ENCODE measurements at places on chromosomes 3 and 15. TPM values are rescaled to one million over a fixed set of nuclear protein-coding genes. Genes with fewer than 3 reads are reported as not detected.

DNA sequence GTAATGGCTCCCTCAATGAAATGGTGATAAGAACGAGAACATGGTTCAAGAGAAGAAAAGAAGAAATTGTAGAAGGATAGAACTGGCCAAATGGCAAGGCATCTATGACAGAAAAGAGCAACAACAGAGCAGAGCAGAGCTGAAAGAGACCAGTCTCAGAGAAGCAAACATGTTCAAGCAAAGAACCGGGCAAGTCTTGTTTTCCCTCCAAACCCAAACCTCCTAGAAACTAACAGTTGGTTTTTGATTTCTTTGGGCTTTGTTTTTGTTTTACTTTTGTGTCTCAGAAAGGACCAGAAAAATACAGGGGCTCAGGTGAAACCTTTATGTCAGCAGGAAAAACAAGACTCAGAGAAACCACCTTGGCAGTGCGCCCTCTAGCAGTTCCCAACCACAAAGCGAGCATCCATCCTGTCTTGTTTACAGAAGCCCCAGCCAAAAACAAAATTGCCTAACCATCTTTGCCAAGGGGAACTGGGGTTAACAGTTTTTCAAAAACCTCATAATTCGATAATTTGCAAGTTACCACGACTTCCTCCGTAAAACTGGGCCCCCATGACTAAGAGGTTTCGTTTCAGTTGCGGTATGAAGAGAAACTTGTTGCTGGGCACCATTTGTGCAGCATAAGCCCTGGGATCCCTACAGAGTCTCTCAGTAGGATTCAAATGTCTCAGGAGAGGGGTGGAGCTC lies 159.2 kb upstream of the SLC24A5 start:
- no peak for DNase-seq

TM4SF18 gene
- 54.5 TPM for total RNA-seq

DNA sequence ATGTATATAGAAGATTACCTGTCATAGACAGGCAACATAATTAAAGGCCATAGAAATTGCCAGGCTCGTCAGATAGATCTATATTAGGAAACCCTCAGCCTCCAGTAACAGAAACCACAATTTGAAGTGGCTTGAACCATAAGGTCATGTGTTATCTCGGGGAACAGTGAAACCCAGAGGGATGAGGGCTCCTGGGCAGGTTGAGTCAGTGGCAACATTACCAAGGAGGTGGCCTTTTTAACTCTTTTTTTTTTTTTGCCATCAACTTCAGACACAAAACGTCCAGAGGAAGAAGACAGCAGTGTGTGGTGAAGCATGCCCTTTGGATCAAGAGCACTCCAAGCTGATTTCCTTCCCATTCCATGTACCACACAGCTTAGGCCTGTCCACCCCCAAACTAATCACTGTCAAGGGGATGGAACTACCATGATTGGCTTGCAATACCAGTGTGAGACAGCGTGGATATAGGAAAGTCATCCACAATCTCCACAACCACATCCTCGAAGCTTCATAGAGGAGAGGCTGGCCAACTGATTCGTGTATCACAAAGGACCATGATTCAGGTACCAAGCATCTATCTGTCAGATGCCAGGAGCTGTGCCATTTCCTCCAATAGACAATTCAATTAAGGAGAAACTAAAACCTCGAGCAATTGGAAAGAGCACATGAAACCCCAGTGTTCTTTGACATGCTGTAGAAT lies 999 bp upstream of the KIF7 start:
- DNase-seq = no peak

PLXND1 gene
- 248 TPM for total RNA-seq

CELSR3 gene
- total RNA-seq = 7.7 TPM
